CD4-positive, alpha-beta memory T cell (primary cell): ENCODE measurements at places on chromosomes 13 and 19.

DNA sequence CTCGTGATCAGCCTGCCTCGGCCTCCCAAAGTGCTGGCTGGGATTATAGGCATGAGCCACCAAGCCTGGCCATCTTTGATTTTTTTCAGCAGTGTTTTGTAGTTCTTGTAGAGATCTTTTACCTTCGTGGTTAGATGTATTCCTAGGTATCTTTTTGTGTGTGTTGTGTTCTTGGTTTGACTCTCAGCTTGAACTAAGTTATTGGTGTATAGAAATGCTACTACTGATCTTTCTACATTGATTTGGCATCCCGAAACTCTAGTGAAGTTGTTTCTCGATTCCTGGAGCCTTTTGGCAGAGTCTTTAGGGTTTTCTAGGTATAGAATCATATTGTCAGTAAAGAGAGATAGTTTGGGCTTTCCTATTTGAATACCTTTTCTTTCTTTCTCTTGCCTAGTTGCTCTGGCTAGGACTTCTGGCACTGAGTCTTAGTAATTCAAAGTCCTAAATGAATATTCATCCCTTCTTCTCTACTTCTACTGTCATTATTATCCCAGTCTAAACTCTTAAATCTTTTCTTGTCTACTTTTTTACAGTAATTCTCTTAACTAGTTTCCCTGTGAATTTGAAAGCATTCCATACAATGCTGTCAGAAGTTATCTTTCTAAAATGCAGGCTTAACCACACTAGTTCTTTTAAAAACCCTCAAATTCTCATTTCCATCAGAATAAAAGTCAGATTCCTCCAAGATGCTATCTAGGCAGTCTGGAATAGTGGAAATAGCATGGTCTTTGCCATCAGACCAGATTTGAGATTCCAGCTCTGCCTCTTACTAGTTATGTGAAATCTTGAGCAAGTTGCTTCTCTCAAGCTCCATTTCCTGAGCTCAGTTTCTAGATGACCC, 7.0 kb downstream of the GPR18 start:
- DNase-seq = no peak

DNA sequence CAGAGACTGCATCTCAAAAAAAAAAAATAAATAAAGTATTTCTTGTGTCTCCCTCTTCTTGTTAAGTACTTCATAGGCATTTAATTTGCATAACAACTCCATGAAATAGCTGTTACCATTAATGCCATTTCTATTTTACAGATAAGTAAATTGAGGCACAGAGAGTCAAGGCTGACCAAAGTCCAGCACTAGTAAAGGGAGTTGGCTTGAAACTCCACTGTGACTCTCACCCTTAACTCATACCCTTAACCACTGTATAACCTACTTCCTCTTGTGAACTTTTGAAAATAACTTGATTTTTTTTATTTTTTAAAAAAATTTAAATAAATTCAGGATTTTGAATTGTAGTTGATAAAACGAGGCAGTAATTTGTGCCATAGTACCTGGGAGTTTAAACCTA, 6.0 kb downstream of the GPATCH1 start:
- no peak for DNase-seq

DNA sequence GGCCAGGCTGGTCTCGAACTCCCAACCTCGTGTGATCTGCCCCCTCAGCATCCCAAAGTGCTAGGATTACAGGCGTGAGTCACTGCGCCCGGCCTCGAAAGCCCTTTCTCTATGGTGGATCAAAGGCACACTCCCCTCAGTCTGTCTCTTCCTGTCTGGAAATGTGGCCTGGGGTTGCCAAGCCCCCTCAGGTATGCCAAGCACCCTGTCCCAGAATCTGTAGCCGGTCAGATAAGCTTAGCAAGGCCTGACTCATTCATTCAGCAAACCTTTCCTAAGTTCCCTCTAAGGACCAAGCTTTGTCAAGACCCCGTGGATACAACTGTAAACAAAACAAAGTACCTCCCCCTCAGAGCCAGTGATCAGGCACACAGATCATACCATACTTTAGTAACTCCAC, 14.1 kb downstream of the NUCB1 start:
- DNase-seq = no peak

DNA sequence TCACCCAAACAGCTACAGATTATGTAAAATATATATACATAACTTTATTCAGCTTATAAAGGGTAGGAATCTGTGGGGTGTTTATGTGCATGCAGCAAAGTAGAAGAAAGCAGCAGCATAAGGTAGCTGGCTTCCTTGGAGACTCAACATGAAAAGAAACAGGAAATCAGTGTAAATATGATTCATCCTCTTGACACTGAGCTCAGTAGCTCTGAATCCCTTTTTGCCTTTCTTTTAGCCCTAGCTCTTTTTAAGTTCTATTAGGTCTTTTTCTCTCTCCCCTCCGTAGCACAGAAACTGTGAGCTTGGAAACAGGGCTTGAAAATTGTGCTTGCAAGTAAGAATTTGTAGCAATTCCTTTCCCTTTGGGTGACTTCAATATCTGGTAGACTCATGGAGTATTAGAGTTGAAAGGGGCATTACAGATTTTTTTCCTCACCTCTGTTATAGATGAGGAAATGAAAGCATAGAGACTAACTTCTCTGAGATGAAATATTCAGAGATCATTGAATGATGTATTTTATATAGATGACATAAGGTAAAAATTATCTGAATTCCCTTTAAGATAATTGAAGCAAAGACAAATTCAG, 314.4 kb downstream of the PCDH9 start:
- no peak for DNase-seq
